ENCODE measurements at places on chromosomes 1 and 21.

DNA sequence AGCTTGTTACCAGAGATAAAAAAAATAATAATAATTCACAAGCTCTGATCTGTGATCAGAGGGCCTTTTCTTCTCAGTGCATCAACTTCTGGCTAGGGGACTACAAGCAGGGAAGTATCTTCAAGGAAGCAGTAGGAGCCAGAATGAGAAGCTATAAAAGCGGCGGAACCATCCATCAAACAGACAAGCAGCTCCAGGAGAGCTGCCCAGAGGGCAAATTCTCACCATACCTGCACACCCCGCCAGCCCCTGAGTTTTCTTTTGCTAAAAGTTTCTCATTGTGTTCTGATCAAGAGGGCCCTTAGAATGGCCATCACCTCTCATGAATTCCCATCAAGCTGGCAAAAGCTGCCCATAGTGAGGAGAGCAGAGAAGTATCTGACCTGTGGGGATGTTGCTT, 99.4 kb downstream of the SMYD2 start:
- no peak for DNase-seq

DNA sequence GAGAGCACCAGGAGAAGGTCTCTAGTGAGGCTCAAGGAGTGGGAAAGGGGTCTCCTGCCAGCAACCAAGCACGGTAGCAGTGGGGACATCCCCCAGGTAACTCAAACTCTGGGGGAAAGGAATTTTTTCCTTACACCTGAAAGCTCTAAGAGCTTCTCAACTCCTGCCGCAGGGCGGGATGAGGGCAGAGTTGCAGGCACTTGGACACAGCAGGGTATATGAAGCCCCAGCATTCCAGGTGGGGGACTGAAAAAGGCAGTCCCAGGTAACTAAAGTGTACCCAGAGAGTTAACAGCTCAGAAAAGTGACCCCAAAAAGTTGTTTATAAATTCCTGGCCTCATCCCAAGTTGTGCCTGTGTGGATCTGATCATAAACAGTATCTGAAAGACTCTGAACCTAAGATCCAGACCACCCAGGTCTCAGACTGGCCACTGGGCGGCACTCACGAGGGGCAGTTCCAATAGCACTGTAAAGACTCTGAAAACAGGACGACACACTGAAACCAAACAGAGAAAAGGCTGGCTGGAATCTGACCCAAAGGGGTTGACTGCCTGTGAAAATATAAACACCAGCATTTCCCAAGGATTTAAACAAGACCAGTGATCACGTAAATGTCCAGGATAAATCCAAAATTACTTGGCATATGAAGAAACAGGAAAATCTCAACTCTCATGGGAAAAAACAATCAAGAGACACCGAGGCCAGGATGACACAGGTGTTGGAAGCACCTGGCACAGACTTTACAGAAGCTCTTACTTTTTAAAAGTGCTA, 47.5 kb downstream of the HSF2BP start:
- peak; percentile 29 for DNase-seq

- no peak for DNase-seq
These were observed 44.2 kb downstream of the KLHL20 start for GRCh38 chr1:173758980-173759379.

- no peak for DNase-seq
These were observed 18.3 kb downstream of the AHDC1 start for GRCh38 chr1:27585684-27586083.

- DNase-seq = no peak
These were observed 446.9 kb downstream of the NEGR1 start for GRCh38 chr1:71835442-71835813.

- DNase-seq = no peak
These were observed 13.8 kb upstream of the RIPPLY3 start for GRCh38 chr21:36992671-36993070.

- no peak for DNase-seq
These were observed 5.5 kb downstream of the MRPS6 start for GRCh38 chr21:34078915-34079314.

- no peak for DNase-seq
These were observed 275.5 kb upstream of the PRMT6 start for GRCh38 chr1:106780806-106781569.
